ENCODE measurements at places on chromosomes 6 and 20. TPM values are rescaled to one million over a fixed set of nuclear protein-coding genes. Genes with fewer than 3 reads are reported as not detected.
A peak's percentile ranks its signal among the peaks of the same experiment; 100 is the strongest.

The DDR1 gene
- 13.7 TPM for total RNA-seq

The KIAA1755 gene
- not detected for total RNA-seq

The PSMB1 gene
- 283 TPM for total RNA-seq

The C20orf141 gene
- total RNA-seq = not detected

The ESR1 gene
- total RNA-seq = 1.1 TPM

The PNPLA1 gene
- total RNA-seq = not detected

GRCh38 chr6:12618296-12618695, 98.3 kb upstream of the PHACTR1 start:
- DNase-seq = no peak

DNA sequence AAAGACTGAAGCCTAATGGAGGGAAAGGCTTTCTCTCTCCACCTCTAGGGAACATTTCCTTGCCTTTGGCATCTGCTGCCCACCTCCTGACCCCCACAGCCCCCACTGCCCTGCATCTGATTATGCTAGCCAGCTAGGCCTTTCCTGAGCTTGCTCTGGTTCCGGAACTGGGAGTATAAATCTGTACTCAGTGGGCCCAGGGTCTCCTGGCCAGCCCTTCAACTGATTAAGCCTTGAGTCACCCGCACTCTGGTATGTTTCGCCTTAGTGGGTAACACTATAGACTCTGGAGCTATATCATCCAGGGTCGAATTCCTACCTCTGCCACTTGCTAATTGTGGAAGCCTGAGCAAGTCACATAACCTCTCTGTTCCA, 45.6 kb upstream of the RIPOR2 start:
- no peak for DNase-seq

- peak; percentile 13 for DNase-seq
These were observed 118.9 kb downstream of the ARMC2 start for GRCh38 chr6:108966855-108967755.

- DNase-seq = no peak
These were observed 61.7 kb downstream of the E2F3 start for GRCh38 chr6:20463396-20463795.

GRCh38 chr6:83463886-83464285, 33.0 kb upstream of the ME1 start:
- no peak for DNase-seq

- DNase-seq = no peak
These were observed 15.2 kb downstream of the EFHC1 start for GRCh38 chr6:52435345-52435744.

DNA sequence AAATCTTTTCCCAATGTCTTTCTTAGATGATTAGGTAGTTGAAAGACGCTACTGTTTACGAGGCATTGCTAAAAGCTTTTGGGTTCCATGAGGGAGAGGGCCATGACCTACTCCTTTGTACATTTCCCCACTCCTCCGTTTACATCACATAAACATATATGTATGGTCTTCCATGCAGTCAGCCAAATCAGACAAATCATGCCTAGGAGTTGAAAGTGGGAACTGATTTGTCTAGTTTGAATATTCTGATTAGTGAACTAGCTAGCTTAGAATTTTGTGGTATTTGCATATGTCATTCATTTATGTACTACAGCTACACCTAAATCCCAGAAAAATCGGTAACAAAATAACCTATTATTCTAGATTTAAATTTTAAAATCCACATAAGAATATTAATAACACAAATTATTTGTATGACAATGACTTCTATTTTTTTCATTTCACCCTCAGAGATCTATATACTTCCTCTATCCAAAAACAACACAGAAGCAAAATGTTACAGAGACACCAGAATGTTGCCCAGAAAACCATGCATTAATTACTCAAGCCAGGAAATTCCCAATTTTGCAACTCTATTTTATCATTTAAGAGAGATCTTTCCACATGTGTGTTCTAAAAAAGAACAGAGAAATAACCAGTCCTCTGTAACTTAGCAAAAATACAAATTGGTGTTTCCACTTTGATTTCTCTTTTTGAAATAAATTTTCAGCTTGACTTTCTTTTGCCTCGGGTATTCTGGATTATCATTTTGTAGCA, 231.9 kb downstream of the LAMA2 start:
- DNase-seq = no peak

GRCh38 chr6:73079978-73080377, 145.3 kb downstream of the KHDC1L start:
- DNase-seq = no peak

DNA sequence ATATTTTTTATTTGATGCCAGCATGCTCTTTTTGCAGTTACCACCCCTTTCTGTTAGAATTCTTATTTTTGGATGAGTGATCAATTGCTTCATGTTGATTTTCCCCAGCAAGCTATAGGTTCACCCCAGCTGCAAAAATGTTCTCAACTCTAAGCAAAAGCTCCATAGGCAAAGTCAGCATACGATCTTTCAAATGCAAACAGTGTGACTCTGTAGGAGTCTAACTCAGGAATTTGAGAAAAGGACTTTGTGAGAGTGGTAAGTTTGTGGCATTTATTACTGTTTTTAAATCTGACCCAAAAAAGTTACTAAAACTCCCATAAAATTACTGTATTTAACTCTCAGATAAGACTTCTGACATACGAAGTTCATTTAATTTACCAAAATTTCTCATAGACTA, 134.9 kb upstream of the HSF2 start:
- DNase-seq = no peak

- DNase-seq = no peak
These were observed 8.5 kb downstream of the HSPA1B start for GRCh38 chr6:31836047-31836473.

- no peak for DNase-seq
These were observed 257.1 kb downstream of the LY86 start for GRCh38 chr6:6845603-6846002.

DNA sequence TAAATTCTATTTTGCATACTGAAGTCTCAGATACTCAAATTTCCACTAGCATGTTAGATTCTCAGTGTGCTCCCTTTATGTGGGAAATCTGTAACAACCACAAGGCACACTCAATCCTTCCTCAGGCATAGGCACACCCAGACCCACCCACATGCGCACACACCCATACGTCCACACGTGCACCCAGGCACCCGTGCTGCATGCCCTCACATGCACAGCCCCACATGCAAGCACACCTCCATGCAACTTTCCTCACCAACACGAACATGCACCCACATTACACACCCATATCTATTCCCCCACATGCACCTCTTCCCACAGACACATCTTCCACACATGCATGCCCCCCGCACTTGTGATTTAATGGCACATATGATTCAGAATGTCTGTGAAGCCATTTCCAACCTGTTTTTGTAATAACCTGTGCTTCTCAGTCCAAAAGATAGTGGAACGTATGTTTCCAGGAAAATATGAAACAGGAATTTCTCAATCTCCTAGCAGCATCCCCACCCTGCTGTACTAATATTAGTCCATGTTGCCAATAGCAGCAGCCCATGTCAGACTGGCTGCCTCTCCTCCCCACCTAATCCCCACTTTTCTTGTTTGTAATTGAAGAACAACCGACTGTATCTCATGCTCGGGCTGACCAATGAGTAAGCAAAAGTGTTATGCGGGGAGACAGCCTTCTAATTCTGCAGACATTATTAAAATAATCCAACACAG, 11.3 kb upstream of the CYP24A1 start:
- no peak for DNase-seq

DNA sequence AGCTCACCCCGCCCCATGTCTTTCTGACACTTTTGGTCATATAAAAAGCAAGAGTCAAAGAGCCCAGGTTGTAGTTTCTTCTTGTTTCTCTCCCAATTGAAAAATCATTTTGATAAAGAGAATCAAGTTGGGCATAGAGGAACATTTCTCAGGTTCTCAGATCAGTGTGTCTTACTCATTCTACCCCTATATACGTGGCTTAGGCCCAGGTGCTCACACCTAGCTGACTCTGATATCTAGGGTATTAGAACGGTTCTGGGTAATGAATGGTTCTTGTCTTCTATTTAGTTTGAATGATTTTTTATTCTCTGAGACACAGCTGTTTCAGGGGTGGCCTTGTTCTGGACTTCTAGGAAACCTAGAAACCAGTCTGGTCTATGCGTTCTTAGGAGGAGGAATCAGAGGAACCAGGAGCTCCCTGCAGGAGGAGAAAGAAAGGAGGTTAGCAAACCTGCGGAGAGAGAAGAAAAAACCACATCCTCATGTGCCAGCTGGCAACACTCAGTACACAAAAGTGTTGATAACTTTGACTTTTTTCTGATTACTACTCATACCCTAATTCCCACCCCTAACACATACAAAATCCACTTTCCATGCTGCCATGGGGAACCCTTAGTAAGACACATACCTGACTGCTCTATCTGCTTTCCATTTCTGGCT, 178.0 kb downstream of the CLIC5 start:
- DNase-seq = no peak

GRCh38 chr6:136309171-136309570, 19.5 kb upstream of the BCLAF1 start:
- no peak for DNase-seq

DNA sequence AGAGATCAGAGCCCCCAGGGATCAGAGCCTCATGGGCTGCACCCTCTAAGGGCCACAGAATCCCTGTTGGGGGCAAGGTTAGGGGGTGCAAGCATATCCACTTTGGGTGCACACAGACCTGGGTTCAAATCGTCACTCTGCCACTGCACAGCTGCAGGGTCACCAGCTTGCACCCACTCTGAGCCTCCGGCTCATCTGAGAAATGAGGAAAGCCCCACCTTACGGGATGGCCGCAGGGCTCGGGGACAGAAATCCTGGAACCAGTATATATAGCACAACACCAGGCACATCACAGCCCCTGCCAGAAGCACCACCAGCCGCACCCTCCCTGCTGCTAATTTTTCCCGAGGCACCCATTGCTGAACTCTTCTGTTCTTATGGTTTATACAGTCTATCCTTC, 169.6 kb downstream of the NFATC2 start:
- DNase-seq = no peak

Data from activated naive CD8-positive, alpha-beta T cell treated with anti-CD3 and anti-CD28 coated beads for 36 hours (primary cell).